ENCODE measurements at places on chromosomes 5 and 9. TPM values are rescaled to one million over a fixed set of nuclear protein-coding genes. Genes with fewer than 3 reads are reported as not detected.

GRCh38 chr5:137395011-137395755 lies 103.9 kb downstream of the SPOCK1 start:
- DNase-seq = no peak

The MARCOL gene
- total RNA-seq = not detected

GRCh38 chr5:135211791-135212190 lies 177.8 kb upstream of the PITX1 start:
- no peak for DNase-seq

GRCh38 chr5:2755681-2756171 lies 4.2 kb upstream of the IRX2 start:
- DNase-seq = no peak

DNA sequence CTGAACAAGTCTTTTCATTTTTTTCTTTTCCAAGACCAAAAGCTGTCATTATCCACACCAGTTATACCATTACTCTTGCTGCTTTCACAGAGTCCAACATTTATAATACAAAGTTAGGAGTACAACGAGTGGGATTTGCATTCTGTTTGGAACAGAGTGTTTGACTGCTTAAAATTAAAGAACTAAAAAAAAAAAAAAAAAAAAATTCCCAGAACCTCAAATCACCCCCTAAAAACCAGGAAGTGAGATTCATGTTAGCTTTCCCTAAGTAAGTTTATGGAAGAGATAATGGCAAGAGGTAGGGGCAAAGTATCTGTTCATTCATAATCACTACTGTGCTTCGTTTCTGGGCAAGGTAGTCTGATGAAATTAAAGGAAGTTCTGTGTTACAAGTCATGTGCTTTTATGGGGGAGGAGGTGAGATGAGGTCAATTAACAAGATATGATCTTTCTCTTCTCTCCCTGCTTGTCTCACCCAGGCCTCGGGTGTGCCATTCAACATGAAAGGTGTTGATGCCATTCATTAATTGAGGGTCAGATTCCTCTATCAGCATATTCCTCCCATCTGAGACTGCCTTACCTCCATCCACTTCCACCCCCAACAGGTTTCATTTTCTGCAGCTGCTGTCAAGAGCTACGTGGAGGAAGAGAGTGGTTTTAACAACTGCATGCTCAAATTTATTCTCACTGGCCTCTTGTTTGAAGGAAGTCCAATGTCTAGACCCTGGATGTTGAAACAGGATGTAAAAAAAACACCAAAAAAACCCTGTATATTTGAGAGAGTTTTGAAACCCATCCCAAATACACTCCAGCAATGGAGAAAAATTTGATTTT lies 58.1 kb downstream of the MARCHF3 start:
- no peak for DNase-seq

Measured in mucosa of descending colon (tissue), 3 donors.